Fibroblast of skin of back (primary cell): ENCODE measurements at places on chromosomes 2 and 18.
A peak's percentile ranks its signal among the peaks of the same experiment; 100 is the strongest.

GRCh38 chr18:51623653-51624052 lies 426.2 kb upstream of the MEX3C start:
- DNase-seq = no peak

- DNase-seq = peak; percentile 89
Measured at GRCh38 chr2:141331127-141331526, 799.7 kb downstream of the LRP1B start.

- DNase-seq = no peak
Measured at GRCh38 chr18:55186588-55186987, 227.3 kb upstream of the CCDC68 start.

GRCh38 chr2:144663207-144663606 lies 143.3 kb upstream of the ZEB2 start:
- DNase-seq = no peak

- no peak for DNase-seq
Measured at GRCh38 chr2:7265286-7265685, 348.1 kb downstream of the RNF144A start.

- DNase-seq = no peak
Measured at GRCh38 chr2:172969609-172970008, 106.0 kb upstream of the MAP3K20 start.

DNA sequence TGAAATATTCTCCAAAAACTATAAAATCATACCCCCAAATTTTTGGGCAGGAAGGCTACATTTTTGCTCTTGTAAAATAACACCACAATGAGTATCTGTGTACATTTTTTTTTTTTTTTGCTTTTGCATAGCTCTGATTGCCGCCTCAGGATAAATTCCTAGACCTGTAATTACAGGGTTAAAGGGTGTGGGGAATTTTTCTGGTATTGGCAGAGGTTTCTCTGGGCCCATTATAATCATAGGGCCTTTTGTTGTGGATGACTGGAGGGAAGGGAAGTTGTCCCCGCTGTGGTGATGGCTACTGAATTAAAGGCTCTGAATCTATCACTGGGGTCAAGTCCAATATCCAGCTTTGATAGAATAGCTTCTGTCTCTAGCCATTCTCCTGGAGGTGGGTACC lies 26.6 kb downstream of the CCDC195 start:
- no peak for DNase-seq

- peak; percentile 32 for DNase-seq
Measured at GRCh38 chr2:227908266-227909054, 37.0 kb downstream of the DAW1 start.

- no peak for DNase-seq
Measured at GRCh38 chr18:74508821-74509225, 12.7 kb downstream of the CNDP2 start.

GRCh38 chr2:101759162-101759561 lies 61.7 kb downstream of the MAP4K4 start:
- peak; percentile 99 for DNase-seq

- DNase-seq = no peak
Measured at GRCh38 chr2:68157002-68157401, 686 bp upstream of the PNO1 start.

GRCh38 chr18:46335534-46336101 lies 231.4 kb downstream of the HAUS1 start:
- no peak for DNase-seq

- no peak for DNase-seq
Measured at GRCh38 chr2:186101616-186102015, 363.0 kb downstream of the FSIP2 start.

DNA sequence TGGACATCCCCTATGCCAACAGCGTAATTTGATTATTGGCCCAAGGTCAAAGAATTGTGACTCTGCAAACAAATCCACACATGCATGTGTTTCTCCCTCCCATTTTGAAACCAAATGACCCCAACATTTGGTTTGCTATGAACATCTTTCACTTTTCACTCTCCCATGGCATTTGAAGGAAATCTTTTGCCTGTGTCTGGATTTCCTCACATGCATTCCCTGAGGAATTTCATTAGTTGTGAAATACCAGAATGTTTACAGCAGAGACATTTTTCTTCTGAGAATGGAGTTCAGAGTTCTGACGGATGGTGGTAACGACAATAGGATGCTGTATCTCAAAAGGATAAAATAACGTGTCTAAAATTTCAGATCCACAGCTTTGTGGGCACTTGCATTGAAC lies 60.3 kb upstream of the LMAN1 start:
- peak; percentile 51 for DNase-seq

DNA sequence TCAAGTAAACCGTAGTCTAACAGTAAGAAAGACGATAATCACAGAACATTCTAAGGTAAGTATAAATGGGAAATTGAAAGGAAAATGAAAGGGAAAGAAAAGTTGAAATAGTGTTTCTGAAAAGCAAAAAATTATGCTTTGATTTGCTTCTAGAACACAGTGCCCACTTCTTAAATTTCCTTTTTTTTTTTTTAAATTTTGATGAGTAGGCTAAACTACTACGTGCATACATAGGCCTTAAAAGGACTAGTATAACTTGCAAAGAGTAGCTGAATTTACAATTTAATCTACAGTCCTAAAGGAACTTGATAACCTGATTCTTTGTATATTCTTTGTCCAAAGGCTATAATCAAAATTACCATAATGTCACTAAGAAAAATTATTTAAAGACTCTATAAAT lies 325.3 kb downstream of the PAX3 start:
- DNase-seq = no peak

DNA sequence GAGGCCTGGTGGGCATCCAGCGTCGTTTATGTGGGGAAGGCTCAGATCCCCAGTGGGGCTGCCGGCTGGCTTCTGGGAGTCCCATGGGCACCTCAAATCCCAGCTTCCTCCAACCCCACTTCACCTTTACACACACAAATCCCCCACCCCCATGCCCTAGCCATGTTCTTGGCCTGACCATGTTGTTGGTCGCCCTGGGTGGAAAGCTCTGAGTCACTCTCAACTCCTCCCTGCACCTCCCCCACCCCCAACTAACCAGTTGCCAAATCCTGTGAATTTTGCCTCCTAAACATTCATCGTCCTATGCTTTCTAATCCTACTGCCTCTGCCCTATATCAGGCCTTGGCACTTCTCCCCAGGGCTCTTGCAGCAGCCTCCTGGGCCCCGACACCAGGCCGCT lies 6.4 kb downstream of the TNS1 start:
- DNase-seq = peak; percentile 88

DNA sequence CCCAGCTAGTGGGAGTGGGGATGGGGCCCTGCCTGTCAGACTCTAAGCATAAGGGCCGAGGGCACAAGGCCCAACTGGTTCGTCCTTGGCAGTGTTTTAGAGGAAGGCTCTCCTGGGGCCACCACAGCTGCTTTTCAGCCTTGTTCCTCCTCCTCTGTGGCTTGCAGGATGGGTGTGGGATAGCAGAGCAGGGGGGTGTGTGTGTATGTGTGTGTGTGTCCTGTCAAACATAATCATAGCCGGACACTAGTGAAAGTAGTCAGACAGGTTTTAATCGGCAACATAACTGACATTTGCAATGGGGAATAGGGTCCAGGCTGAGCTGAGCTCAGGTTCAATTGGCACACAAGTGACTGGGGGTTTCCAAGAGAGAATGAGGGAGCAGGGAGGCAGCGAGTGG lies 114.2 kb downstream of the SEPTIN10 start:
- no peak for DNase-seq

GRCh38 chr2:212926940-212927339 lies 224.5 kb downstream of the IKZF2 start:
- DNase-seq = no peak

- no peak for DNase-seq
Measured at GRCh38 chr2:175571078-175571653, 389.7 kb upstream of the ATP5MC3 start.

DNA sequence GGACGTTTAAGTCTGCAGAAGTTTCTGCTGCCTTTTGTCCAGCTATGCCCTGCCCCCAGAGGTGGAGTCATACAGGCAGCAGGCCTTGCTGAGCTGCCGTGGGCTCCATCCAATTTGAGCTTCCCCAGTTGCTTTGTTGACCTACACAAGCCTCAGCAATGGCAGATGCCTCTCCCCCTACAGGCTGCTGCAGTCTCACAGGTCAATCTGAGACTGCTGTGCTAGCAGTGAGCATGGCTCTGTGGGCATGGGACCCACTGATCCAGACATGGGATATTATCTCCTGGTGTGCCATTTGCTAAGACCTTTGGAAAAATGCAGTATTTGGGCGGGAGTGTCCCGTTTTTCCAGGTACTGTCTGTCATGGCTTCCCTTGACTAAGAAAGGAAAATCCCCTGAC lies 726.0 kb downstream of the ERBB4 start:
- no peak for DNase-seq

DNA sequence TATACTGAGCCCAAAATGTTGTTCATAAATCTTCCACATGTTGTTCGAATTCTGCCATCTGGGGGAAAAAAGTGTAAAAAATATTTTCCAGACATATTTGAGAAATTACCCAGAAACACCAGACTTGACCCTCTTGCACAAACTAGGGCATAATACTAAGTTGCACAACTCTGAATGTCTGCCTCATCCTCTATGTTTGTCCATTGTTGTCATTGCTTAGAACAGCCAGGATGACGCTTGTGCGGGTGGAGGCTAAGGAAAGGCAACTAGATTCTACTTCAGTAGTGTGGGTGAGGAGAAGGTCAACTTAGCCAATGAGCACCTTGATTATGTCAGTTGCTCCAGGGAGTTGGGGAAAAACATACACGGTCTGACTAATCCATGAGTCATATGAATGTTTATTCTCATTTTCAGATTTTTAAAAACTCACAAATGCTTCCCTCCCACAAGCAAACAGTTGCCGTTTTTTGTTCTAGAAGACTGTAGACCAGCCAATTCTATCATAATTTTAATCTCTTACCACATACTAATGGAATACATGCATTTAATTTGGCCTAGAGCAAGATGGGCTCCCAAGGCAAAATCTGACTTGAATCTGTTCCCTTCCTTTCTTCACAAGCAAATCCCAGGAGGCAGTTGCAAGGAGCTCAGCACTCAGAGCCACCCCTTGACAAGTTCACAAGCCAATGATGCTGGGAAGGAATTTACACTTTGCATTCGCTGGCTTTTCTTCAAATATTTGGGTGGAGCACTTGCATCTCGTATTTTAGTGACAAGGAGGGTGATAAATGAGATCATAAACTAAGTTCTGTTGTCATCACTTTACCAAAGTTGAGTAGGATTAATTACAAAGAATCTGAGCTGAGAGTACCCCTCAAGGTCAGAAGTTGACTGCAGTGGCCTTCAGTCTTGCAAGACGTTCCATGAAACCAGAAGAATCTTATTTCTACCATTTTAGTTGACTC lies 163.2 kb upstream of the TWIST2 start:
- peak; percentile 85 for DNase-seq

GRCh38 chr18:31217038-31217849 lies 54.6 kb upstream of the DSC1 start:
- DNase-seq = no peak

DNA sequence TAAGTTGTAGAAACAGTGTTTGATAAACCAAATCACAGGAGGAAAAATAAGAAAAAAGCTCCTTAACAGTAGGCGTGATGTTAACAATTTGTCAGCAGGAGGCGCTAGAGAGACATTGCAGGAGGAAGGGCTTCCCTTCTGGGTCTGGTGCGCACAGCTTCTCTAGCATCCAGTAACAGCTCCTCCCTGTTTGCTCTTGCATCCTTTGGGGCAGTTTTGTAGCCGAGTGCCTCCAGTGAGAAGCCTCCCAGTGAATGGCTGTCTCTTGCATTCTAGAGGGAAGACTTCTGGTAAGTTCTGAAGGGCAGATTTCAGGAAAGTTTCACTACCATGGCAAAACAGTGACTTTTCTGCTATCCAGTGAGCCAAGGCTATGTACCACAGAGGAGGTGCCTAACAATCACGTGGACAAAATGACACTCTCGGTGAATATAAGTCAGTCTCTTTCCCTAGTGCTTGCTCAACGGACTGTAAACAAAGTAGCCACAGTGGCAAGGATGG lies 9.5 kb upstream of the ZNF396 start:
- DNase-seq = peak; percentile 81

DNA sequence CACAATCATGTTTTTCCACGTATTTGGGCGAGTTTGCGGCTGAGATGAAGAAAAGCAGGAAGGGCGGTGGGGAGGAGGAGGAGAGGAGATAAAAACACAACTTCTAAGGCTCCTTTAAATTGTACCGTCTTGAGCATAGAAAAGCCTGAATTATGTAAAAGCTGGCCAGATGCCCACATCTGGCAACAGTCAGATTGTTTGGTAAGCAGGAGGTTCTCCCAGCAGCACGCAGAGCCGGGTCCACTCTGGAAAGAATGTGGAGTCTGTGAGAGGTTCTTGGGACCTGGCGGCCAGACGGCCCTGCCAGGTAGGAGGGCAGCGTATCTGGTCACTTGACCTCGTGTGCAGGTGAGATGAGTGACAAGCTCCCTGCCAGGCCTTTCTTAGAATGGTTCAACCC lies 215.3 kb upstream of the APCDD1 start:
- DNase-seq = peak; percentile 47

- no peak for DNase-seq
Measured at GRCh38 chr2:127594116-127594591, 51.8 kb upstream of the GPR17 start.

DNA sequence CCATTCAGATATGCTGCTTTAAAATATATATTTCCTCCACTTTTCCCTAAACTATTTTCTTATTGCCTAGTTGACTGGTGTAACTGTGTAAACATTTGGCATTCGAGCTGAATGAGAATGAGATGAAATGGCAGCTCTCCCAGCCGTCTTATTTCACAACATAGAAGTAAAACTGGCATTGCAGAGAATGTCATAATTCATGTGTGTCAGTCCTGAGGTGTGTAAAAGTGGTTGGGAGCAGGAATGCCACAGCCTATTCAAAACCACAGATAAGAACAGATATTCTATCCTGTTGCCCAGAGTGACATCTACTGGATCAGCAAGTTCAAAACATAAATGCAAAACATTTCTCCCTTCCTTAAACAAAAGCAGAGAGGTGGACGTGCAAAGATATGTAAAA lies 565.5 kb upstream of the CHAC2 start:
- DNase-seq = peak; percentile 64

DNA sequence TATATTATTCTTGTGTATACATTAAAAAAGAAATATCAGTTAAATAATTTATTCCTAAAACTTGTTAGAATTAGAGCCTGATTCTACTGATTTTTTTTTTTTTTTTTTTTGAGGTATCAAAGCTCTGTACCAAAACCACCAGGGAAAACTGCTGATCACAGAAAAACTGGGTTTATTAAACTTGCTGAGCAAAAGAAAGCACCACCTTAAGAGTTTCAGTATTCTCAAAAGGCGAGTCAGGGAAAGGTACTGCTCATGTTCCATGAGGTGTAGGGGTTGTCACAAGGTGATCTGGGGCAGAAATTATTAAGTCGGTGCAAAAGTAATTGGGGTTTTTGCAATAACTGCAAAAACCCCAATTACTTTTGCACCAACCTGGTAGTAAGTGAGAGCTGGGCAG lies 51.7 kb upstream of the KLF7 start:
- no peak for DNase-seq

DNA sequence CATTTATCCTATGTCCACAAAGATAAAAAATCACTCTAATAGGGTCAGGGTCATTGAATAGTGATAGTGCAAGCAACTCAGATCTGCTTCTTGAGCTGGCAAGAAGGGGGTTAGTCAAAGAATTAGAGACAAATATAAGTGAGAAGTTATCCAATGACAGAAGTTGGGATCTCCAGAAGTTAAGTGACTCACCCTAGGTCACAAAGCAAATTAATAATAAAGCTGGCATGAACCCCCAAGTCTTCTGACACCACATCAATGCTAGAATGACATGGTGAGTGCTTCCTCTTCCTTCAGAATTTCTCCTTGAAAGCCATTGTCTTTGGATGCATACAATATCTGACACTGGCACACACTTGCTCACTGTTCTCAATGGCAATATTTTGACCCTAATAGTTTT lies 343.5 kb downstream of the RIT2 start:
- DNase-seq = no peak

GRCh38 chr18:79862562-79862961 lies 64.8 kb downstream of the KCNG2 start:
- no peak for DNase-seq
